CD8-positive, alpha-beta memory T cell (primary cell): ENCODE measurements at places on chromosomes 3 and 15. TPM values are rescaled to one million over a fixed set of nuclear protein-coding genes. Genes with fewer than 3 reads are reported as not detected.

DNA sequence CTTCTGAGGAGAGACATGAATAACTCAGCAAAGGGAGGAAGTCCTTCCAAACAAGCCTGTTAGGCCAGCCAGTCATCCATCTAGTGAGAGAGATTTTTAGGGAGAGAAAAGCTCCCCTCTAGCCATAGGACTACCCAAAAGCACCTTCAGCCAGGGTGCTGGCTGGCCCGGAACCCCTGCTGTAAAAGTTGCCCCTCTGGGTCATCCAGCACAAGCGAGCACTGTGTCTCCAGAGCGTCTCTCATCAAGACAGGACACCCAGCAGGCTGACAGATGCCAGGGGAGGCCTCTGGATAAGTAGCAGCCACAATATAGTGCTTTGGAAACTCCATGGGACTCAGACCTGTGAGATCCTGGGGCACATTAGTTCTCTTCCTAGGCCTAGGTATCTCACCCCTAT is 24.5 kb downstream of the ANXA2 start:
- DNase-seq = no peak
- H3K4me3 ChIP-seq = no peak overlapping the region
- H3K36me3 ChIP-seq = peaks cover 16% of the 10 kb centered on the region
- no peak overlapping the region for H3K27ac ChIP-seq
- no peaks in the 10 kb centered on the region for H3K27me3 ChIP-seq

- H3K36me3 ChIP-seq = no peaks in the 10 kb centered on the region
- no peaks in the 10 kb centered on the region for H3K27me3 ChIP-seq
- peaks cover 23% of the 10 kb centered on the region for H3K4me1 ChIP-seq
- no peak overlapping the region for H3K4me3 ChIP-seq
These were observed 45.0 kb downstream of the DLG1 start for GRCh38 chr3:197253238-197253947.

DNA sequence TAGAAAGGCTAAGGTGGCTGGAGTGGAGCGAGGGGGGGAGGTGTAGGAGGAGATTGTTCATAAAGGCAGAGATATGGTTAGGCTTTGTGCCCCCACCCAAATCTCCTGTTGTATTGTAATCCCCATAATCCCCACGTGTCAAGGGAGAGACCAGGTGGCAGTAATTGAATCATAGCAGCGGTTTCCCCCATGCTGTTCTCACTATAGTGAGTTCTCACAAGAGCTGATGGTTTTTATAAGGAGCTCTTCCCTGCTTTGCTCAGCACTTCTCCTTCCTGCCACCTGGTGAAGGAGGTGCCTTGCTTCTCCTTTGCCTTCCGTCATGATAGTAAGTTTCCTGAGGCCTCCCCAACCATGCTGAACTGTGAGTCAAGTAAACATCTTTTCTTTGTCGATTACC is 64.7 kb upstream of the CFAP161 start:
- no peaks in the 10 kb centered on the region for H3K4me1 ChIP-seq
- no peaks in the 10 kb centered on the region for H3K36me3 ChIP-seq
- H3K27ac ChIP-seq = no peak overlapping the region
- no peaks in the 10 kb centered on the region for H3K27me3 ChIP-seq
- no peak overlapping the region for H3K4me3 ChIP-seq
- no peak for DNase-seq

WDR93 gene
- not detected for total RNA-seq
